Effector CD4-positive, alpha-beta T cell (primary cell): ENCODE measurements at places on chromosomes 2 and 18.

DNA sequence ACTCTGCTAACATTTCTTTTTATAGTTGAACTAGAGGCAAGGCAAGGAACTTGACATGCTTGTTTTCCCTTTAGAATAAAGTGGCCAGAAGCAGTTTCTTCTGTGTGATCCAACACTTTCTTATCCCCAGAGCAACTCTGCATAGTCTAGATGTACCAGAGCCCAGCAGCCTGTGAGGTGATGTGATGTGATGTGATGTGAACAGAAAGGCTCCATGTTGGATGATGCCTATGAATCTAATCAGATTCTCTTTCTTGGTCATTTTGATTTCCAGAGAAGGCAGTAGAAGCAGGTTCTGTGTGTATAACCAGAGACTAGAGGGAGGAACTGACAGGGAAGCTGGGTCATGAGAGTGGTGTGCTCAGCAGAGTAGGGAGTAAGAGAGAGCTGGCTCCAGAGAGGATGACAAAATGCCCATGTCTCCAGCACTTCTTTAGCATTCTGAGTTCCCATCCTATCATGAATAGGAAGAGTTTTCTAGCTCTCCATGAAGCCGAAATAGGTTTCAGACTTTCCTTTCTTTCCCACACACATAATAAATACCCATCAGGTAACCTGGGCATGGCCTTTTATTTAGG, 31.0 kb upstream of the PTH2R start:
- no peak for DNase-seq

DNA sequence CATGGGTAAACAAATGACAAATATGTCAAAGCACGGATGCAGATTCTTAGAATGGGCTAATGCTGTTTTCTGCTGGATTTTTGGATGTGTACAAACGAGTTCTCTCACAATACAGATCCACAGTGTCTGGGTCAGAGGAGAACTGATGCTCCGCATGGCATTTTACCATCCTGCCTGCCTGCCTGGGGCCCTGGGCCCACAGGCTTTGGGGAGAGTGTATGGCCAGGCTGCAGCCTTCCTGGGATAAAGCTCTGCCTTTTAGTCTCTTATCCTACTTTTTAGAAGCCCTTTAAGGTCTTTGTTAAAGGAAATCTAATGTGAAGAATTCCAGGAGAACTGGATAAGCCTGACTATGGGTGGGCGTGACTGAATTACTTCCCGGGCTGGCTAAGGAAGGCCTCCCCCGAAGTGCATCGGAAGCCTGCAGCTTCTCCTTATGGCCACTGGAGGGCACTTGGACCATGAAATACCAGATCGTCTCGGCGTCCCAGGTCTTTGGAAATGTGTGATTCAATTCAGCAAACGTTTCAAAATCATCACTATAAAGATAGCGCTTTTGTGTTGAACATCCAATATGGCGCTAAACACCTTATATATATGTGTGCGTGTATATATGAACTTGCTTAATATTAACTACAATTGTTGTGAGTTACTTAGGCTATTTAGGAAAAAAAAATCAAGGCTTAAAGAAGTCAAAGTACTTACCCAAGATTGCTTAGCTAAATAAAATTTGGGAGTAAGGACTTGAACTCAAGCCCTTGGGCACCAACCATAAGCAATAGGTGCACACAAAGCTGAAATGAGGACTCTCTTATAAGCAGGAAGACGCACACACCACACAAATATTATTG, 15.2 kb upstream of the DNPEP start:
- DNase-seq, result peak; percentile 58

- no peak for DNase-seq
These were observed 643.6 kb upstream of the DDX18 start for GRCh38 chr2:117170897-117171296.

- no peak for DNase-seq
These were observed 336.6 kb upstream of the CWC22 start for GRCh38 chr2:180343528-180344345.

GRCh38 chr2:216689397-216689796, 6.0 kb downstream of the IGFBP5 start:
- DNase-seq, result no peak

DNA sequence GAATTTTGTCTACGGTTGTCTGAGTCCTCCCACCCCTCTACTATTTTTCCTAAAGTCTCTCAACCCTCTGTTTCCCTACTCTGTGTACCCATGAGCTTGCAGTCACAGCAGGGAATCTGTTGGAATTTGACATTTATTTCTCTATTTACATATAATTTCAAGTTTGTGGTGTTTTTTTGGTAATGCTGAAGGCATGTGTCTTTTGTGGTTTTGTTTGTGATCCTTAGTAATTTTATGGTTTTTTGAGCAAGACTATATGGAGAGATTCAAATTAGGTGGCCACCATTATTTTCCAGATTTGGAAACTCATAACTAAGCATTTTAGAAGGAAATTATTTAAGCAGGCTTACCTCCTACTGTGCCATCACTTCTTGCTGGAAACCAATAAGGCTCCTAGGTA, 27.2 kb upstream of the FBLN7 start:
- no peak for DNase-seq

DNA sequence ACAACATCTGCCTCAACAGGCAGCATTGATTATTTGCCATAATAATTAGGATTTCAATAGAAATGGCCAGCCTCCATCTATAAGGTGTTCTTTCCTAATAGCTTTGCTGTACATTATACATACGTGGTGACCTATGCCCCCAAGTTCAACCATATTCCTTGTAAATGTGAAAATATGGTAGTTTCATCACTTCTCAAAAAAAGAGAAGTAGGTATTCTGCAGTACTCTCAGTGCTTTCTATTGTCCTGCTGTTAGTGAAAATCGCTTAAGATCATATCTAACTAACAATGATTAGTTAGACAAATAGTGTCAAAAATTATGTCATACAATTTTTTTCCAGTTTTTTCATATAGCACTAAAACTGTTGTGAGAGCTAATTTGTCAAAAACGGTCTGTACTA, 79.6 kb downstream of the SLC4A10 start:
- DNase-seq, result no peak

GRCh38 chr18:5444269-5444668, 99.5 kb downstream of the EPB41L3 start:
- DNase-seq, result no peak
